Cortex of kidney (tissue), 1 donor: ENCODE measurements at places on chromosomes 13 and 19.

DNA sequence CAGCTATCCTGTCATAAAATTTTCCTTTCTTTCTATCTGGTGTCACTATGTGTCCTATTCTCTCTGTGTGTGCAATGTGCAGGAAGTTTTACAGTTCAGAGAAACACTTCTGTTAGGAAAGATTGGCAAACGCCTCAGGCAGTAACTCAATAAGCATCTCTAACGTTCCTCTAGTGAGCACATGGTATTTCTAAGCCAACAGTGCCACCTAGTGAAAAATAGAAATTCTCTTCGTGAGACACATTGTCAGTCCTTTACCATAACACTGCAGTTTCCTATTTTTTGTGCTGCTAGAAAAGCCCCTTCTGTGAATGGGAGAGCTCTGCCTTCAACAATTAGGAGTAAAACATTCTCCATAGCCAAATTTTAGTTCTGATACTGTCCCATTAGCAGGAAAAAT is 50.7 kb downstream of the ZNF723 start:
- no peak for DNase-seq

GRCh38 chr13:25241007-25241406 is 46.3 kb downstream of the MTMR6 start:
- DNase-seq = no peak

GRCh38 chr13:32824675-32825074 is 191.5 kb upstream of the KL start:
- DNase-seq = no peak

DNA sequence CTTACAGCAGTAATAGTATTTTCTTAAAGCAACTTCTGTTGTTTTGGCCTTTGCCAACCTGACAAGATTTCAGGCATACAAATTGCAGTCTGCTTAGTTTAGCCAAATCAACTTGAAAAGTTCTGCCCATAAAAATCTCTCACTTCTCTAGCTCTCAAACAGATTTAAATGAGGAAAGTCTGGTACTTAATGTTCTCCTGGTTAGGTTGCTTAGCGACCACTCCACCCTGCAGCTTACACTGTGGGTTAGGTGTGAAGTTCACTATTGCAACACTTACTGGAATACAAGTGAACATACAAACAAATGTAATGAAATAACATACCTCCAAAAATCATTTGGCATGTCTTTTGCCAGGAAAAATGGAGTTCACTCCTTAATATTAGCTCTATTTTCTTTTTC is 178.7 kb upstream of the PCDH9 start:
- DNase-seq = no peak

- DNase-seq = no peak
Measured at GRCh38 chr19:48933382-48933932, at the start of gene DHDH. Gene DHDH, plus strand, starts transcription at chr19:48933699. Its CDS starts 23 bp downstream, at chr19:48933722.

DNA sequence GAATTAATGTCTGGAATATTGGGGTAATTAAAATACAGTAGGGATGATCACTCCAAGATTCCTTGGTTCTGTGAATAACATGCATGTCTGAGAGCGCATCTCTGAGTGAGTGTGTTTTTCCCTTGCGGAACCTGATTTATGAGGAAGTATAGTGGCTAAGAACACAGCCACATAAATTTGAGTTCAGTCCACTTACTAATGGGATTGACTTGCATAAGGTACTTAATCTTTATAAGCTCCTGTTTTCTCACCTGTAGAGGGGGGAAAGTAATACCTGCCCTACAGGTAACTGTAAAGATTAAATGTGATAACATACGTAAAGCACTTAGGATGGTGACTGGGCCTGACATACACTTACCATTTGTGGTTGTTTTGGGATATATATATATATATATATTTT is 60.8 kb downstream of the KLF5 start:
- DNase-seq = no peak

DNA sequence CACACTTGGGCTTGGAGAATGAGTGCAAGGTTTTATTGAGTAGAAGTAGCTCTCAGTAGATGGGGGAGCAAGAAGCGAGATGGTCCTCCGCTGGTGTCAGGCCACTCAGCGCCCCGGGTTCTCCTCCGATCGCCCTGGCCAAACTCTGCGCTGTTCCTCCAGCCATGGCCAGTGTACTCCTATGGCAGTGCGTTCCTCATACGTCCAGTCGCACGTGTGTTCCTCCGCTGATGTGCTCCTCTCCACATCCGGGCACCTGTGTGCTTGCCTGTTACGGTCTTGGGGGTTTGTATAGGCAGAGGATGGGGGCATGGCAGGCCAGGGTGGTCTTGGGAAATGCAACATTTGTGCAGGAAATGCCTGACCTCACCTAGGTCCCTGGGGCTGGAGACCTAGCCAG is 1899.4 kb downstream of the PCDH9 start:
- DNase-seq = no peak

DNA sequence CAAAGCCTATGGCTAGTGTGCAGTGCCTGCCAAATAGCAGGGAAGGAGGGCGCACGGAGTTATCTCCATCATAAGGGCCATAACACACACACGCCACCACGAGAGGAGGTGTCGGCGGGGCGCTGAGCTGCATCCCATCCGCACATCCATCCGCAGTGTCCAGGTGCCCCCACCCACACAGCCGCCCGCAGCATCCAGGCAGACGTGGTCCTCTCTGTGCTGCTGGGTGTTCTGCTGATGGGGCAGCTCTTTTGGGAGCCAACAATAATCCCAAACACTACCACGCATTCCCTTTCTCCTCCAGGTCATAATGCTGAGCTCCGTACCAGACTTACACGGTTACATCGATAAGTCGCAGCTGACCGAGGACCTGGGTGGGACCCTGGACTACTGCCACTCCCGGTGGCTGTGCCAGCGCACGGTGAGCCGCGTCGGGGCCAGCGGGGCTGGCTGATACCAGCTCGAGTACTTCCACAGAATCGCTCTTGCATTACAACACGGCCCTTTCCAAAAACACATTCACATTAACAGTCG is 41.5 kb upstream of the F7 start:
- no peak for DNase-seq

DNA sequence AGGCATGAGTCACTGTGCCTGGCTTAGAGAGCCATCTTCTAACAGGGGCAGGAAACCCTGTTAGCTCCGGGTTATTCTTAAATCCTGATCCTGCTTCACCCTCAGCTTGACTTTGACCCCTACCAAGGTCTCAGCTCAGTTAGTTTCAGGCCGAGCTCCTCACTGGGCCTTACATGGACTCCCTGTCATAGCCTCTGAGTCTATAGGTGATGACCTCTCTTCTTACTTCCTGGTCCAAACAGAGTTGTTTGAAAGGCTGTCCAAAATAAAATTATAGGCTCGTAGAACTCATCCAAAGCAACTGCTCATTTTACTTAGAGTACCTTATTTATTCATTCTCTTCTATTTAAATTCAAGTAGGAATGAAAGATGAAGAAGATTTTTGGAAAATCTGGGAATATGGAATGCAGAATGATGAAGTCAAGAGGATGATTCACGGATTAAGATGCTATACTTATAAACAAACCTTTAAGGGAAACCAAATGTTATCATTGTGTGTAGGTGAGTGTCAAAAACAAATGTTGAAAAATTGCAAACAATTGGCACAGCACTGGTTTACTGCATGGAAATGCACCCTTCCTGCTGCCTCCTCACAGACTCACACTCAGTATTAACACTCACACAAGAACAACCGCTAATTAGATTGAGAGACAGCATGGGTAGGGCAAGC is 174.1 kb downstream of the RGCC start:
- DNase-seq = no peak

DNA sequence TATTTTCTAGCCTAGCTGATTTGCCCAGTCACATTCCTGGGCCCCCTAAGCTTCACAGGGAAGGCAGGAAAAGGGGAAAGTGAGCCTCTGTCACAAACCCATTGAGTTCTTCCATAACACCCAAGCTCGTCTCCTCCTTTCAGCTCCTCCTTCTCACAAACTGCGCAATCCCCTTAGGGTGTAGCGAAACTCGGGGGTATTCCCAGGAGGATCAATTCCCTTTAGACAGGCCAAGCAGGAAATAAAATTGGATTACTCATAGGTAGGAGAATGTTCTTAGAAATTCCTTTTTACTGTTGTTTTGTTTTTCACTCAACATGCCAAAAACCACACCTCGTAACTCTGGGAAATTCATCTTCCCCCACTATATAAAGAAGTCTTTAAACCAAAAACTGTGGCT is 139.3 kb downstream of the IRS2 start:
- DNase-seq = no peak

DNA sequence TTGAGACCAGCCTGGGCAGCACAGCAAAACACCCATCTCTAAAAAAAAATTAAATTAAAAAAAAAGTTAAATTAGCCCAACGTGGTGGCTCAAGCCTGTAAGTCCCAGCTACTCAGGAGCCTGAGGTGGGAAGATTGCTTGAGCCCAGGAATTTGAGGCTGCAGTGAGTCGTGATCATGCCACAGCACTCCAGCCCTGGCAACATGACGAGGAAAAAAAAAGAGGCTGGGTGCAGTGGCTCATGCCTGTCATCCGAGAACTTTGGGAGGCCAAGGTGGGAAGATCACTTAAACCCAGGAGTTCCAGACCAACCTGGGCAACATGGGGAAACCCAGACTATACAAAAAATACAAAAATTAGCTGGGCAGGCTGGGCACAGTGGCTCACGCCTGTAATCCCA is 2.2 kb upstream of the TMEM161A start:
- DNase-seq = no peak

DNA sequence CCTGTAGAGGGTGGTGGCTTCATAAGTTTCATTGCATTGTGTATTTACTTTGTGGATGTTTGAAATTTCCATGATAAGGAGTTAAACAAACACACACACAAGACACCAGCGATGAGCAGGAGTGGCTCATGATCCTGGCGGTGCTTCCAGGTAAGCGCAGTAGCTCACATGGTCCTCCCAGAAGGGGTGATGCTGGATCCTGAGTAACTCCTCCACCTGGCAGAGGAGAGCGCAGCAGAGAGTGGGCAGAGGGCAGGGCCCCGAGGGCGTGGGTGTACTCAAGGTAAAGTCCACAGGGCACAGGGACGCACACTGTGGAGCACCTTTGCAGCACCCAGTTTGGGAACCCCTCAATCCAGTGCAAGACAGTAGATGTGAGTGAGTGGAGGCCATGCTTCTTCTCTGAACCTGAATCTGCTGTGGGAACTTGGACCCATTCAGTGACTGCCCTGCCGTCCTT is 54.0 kb downstream of the RFX2 start:
- no peak for DNase-seq

- DNase-seq = no peak
Measured at GRCh38 chr13:74250738-74251190, 116.6 kb upstream of the KLF12 start.

DNA sequence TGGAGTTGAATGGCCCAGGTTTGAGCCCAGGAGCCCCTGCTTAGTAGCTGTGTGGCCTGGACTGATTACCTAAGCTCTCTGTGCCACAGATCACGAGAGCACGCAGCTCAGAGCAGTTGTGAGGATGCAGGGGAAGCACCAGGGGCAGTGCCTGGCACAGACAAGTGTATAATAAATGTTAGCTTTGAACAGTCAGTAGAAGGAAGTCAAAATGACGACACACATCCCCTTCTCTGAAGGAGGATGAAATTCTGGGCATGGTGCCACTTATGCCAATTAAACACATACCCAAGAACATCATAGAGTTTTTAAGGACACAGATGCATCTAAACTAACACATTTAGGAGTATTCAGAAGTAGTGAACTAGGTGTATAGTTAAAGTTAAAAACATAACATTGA is 24.9 kb upstream of the SIGLEC11 start:
- DNase-seq = no peak

- no peak for DNase-seq
Measured at GRCh38 chr19:6020972-6021805, 43.2 kb upstream of the RANBP3 start.

DNA sequence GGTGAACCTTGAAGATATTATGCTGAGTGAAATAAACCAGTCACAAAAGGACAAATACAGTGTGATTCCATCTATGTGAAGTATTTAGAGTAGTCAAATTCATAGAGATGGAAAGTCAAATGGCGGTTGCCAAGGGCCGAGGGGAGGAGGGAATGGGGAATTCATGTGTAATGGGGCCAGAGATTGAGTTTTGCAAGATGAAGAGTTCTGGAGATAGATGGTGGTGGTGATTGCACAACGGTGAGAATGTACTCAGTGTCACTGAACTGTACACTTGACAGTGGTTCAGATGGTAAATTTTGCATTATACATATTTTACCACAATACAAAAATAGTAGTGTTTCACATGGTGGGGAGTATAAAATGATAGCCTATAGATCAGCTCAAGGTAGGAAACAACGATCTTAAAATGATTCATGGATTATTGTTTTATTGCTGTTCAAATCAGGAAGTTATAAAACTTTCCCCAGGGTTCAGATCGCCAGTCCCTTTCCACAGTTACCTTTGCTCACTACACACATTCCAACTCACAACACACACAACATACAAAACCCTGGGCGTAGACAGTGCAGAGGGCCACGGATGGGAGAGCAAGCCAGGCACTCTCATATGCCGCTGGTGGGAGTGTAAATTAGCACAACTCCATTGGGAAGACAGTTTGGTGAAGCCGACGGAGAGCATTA is 219.9 kb downstream of the ZIC5 start:
- no peak for DNase-seq

DNA sequence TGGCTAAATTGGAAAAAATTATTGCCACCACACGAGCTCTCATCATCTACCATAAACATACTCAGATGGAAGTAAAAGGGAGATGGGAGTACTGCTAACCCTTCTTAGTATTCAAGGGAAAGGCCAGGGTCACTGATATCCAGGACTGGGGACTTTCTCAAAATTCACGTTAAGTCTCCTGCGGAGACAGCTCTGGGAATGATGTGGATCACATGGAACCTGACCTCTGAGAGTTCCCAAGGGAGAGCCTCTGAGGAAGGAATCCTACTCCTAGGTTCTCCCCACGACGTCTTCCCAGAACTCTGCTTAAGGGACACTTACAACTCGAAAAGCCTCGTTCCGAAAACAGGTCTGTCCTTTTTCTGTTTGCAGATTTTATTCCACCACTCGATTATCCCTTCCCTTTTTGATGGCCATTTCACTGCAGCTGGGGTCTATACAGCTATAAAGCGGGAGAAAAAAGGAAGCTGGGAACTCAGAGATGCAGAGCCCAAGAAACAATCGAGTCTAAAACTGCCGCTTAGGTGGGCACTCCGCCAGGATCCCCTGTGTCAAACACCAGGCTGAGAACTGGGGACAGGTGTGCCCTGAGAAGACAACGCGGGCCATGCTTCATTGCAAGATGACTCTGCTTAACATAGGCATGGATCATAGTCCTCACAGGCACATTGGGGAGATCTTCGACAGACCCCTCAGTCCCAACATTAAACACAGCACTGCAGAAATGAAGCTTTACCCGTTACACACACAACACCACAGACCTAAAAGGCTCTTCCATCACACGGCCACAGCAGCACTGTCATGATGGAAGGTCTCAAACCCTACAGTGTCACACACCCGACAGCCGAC is 823 bp upstream of the ZNF567 start:
- DNase-seq = no peak

DNA sequence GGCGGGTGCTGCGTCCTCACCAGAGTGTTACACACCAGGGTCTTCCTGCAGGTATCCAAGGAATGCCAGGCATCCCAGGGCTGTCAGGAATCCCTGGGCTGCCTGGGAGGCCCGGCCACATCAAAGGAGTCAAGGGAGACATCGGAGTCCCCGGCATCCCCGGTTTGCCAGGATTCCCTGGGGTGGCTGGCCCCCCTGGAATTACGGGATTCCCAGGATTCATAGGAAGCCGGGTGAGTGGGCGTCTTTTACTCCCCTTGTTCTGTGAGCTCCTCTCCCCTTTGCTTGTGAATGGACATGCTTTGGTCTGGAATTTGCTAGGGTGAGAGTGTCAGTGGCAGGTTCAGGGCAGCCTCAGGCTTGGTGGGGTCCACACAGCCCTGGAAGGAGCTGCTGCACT is 75.9 kb downstream of the RAB20 start:
- no peak for DNase-seq

- no peak for DNase-seq
Measured at GRCh38 chr13:24664726-24665409, 15.3 kb upstream of the ATP12A start.
